ENCODE measurements at places on chromosomes 6 and 20.

DNA sequence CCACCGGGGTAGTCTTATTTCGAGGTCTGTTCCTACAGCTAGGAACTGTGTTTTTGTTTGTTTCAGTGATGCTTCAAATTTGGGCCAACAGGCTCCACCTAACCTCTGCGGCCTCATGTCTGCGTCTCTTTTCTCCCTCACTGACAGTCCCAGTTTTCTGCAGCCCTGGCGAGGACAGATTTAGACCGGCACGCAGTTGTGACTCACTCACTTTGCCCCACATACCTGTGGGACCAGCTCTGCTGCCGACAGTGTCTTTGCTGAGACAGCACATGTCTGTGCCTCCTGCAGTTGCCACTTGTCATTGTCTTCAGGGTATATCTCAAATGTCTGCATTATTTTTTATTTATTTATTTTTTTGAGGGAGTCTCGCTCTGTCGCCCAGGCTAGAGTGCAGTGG lies 29.2 kb downstream of the OSBPL2 start:
- no peak for DNase-seq

GRCh38 chr20:17467120-17467655 lies 64.0 kb downstream of the BFSP1 start:
- no peak for DNase-seq

DNA sequence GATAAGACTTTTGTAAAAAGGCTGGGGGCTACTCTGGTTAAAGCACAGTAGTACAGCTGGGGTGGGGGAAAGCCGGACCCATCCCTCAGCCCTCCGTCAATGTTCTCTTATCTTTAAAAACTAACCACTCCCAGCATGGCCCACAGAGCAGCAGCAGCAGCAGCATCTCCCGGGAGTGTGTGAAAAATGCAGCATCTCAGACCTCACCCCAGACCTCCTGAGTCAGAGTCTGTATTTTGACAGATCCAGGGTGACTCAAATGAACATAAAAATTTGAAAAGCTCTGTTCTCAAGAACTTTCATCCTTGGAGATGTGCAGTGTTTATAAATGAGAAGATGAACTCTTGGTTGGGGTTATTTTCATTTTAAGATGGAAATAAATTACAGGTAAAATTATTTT lies 277.7 kb upstream of the ECI2 start:
- no peak for DNase-seq

GRCh38 chr20:19539191-19539590 lies 218.9 kb upstream of the RIN2 start:
- DNase-seq, result no peak

DNA sequence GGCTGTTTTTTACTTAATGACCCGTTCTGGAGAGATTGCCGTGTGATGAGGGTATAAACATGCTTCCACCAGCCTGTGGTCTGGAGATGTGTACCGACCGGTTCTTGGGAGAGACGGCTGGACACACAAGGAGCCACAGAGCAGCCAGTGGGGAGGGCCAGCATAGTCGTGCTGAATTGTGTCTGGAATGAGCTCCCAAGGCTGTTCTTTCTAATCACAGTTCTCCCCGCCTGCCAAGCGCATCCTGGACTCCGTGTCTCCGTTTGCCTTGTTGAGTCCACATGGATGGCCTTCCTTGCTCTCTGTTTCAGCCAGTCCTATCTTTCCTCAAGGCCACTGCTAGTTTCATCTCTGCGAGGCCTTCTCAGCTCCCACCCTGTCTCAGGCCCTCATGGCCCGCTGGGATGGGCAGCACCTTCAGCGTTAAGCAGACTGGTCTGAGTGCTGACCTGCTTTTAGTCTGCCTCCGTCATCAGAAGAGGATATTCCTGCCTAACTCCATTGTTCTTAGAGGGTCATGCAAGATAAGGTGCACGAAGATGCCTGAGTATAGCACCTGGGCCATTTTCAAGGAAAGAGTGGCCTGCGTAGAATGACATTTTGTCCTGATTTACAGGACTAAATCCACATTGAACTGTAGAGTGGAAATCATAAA lies 20.6 kb downstream of the MANBAL start:
- DNase-seq, result no peak

- no peak for DNase-seq
Observed at GRCh38 chr20:23446505-23446904, 6.2 kb downstream of the CST11 start.

DNA sequence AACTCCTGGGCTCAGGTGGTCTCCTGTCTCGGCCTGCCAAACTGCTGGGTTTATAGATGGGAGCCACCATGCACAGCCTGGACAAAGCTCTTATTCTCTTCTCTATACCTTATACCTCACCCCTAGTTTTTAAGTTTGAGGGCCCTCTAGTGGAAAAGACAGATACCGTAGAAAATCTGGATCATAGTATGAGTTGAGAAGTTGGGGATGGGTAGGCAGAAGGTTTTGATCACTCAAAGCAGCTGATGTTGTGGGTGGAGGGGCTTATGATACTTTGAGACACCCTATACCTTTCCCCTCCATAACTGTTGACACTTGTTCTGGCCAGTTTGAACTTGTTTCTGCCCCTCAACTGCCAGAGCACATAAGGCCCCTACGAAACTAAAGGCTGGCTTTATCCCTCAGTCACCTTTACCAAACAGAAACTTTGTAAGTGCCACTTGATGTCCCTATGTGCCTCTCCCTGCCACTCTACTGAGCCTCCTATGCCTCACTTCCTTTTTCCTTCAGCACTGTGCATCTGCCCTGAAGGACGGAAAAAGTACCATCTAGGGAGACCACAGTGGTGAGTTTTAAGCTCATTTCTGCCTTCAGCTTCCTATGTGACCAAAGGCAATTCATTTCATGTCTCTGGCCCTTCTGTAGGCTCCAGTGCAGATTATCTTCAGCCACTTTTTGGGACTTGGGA lies 28.6 kb downstream of the RALY start:
- no peak for DNase-seq

- no peak for DNase-seq
Observed at GRCh38 chr6:22332711-22333110, 35.9 kb upstream of the PRL start.

DNA sequence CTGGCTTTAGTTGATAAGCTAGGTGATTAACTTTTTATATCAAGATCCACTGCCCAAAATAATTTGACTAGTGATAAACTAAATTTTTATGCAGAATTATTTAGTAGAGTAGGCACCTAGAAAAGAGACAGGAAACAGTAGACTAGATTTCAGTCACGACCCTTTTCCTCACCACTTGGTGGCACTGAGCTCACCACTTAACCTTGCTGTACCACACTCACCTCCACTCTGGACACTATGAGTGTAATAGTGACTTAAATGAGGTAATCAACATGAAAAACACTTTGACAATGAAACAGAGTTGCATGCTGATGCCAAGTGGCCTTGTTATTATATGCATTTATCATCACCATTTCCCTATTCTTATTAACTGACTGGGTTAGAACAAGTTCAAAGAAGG lies 730.4 kb downstream of the KIF16B start:
- DNase-seq, result no peak

DNA sequence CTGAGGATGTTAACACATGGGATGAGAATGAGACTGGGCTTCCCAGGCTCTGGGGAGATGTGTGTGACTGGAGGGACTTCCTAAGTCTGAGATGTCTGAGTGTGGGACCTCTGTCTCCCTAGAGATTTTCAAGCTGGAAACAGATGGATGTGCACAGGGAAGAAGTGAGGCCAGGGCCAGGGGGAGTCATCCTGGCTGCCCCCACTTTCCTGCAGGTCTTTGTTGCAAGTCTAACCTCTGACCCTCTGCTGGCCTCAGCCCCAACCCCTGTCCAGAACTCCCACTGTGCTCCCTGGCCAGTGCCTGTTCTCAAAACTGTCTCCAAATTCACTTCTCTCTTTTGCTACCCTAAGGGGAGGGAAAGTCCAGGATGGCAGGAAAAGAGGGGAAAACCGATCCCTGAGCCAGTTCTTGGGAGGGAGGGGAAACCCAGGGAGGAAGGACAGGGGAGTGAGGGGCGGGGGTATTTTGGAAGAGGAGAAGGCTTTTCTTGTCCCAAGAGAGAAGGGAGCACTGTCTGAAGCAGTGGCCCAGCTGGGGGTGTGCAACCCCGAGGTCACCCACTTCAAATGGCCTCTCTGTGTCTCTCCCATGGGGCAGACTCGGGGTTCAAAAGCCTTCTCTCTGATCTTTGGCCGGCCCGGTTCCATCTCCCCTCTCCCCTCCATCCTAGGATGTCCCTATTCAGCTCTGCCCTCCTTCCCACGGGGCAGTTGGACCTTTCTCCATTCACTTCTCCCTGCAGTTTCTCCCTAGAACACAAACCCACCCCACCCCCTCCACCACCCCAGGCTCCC lies 3.1 kb downstream of the PPP1R18 start:
- DNase-seq, result no peak

DNA sequence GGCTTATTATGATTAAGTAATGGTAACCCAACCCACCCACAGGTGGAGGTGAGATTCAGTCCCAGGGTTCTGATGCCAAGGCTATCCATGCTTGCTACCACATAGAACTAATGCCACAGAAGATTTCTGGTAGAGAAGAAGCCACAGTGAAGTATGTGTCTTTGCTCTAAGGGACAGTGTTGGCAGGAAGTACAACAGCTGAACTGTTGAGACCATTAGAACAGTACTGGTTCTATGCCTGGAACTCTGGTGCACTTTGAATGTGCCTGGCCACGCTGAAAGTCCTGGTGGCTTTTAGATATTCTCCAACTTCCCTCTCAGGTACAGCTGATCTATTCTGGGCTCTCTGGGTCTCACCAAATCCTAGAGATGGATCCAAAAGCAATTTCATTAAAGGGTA lies 7.8 kb downstream of the STX7 start:
- DNase-seq, result no peak

- DNase-seq, result no peak
Observed at GRCh38 chr6:130075879-130076460, 57.6 kb downstream of the L3MBTL3 start.

DNA sequence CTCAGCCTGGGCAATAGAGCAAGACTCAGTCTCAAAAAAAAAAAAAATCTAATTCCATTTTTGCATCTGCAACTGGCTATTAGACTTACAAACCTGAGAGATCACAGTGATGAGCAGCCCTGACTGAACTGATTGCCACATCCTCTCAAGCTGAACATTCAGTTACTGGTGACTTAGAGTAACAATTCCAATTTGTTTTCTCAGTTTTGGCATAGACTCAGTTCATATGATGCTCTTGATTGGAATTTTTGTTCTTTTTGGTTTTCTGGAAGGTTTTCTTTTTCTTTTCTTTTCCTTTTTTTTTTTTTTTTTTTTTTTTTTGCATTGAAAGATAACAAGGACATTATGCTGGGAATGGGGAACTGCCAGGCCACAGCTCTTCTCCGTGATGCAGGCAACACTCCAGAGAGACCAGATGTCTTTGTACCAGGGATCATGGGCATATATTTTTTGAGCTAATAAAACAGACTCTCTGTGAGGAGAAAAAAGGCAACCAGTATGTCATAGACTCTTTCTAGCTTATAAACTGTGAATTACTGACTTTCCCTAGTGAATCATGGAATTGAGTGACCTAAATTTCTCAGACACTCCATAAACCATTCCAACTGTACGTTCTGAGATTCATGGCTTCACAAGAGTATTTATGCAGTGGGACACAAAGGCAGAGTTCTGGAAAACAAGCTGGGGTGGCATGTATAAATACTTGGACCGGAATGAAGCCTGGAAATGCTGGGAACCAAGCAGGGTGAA lies 86.0 kb upstream of the SLC2A12 start:
- no peak for DNase-seq

- no peak for DNase-seq
Observed at GRCh38 chr6:18368277-18369105, 18.7 kb upstream of the RNF144B start.

DNA sequence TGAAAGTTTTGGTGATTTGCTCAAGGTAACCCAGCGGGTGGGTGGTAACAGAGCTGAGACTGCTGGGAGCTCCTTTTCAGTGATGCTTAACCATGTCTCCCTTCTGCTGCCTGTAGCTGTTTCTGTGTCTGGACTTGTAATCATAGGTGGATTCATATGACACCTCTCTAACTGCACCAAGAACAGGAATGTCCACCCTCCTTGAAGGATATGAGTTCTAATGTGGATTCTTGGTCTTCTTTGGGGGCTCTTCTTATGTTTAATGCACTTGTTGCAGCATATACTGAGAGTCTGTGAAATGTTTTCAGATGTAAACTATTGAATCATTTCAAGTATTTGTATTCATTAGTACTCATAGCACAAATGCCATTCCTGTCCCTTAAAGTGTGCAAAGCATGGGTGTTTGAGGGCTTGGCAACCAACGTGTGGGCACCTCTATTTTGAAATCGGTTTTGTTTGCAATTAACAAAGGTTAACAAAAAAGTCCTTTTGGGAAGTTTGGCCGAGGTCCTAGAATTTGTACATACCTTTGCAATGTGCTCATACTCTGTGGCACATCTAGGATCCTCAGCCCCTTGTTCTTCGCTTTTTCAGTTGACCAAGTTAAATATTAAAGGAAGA lies 138.0 kb downstream of the SOX4 start:
- no peak for DNase-seq

DNA sequence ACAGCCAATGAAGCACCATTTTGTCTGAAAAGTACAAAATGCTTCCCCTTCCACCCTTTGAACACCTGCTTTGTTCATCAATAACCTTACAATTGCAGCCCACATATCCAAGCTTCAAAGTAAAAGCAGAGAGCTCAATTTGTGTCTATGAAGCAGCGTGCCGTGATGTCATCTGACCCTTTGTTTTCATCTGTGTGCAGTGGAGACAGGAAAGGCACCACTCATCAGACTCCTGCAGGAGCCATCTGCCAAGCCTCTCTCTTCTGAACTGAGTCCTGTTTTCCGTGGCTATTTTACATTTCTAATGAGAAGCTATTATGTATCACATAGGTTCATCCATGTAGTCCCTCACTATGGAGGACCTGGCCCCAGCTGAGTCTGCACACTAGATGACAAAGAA lies 7.5 kb upstream of the LY86 start:
- DNase-seq, result no peak

GRCh38 chr6:124223611-124224345 lies 420.1 kb downstream of the NKAIN2 start:
- no peak for DNase-seq

DNA sequence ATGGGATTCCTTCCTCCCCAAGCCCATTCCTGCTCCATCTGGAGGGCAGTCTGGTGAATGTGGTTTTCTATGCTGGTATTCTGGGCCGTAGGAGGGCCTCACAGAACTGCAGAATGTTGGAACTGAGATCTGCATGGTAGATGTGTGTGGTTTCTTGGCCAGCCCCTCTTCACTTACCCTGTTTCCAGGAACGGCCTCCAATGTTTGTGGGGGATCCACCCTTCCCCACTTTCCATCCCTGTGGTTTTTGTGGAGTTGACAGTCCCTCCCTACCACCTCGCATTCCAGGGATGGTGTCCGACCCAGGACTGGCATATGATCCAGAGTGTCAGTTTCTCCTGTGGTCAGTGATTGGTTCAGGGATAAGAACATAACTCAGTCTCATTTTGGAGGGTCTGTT lies 26.7 kb upstream of the TMEM14A start:
- DNase-seq, result peak; percentile 68

- DNase-seq, result no peak
Observed at GRCh38 chr6:107383705-107384104, 75.7 kb downstream of the PDSS2 start.

DNA sequence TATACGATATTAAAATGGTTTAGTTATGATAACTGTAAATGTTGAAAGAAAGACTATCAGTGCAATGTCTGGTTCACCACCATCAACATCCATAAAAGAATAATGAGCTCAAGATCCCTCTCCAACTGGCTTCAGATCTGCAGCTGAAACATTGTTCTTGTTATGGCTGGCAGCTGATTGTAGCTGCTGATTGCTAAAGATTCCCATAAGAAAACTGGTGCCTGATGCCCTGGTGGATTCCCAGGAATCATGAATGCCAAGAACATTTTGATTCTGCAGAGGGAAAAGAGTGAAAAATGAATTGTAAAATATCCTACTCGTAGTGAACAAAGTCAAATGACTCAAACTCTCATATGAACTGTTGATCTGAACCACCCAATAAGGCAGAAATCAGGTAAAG lies 1160.2 kb downstream of the EPHA7 start:
- no peak for DNase-seq

Data from left hindlimb (tissue), 1 donor.